Mesenteric fat pad (tissue), 1 donor: ENCODE measurements at places on chromosomes 13 and 19. TPM values are rescaled to one million over a fixed set of nuclear protein-coding genes. Genes with fewer than 3 reads are reported as not detected.

The JOSD2 gene
- 44.9 TPM for total RNA-seq

DNA sequence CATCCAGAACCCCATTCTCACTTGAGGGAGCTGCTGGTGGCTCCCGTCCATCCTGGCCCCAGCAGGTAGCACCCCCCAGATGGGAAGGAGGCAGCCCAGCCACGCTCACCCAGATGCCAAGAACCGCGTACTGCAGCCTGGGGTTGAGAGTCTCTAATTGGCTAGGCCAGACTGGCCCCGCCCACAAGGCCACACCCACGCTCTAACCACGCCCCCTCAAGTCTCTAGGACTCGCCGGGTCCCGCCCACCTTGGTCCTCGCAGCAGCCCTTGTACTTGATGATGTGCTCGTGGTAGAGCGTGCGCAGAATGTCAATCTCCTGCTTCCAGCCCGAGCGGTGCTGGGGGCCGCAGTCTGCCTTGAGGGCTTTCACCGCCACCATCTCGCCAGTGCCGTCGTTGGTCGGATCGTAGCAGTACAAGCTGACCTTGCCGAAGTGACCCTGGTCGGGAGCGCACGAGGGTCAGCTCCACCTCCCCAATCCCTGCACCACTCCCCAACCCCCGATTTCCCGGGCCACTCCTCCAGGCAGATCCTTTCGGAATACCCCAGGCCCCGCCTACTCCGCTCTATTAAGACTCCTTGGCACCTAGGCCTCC lies 14.5 kb upstream of the ICAM3 start:
- DNase-seq = no peak

GRCh38 chr13:110237875-110238817 lies 68.8 kb downstream of the COL4A1 start:
- DNase-seq = no peak

- DNase-seq = no peak
These were observed 114.4 kb downstream of the ZDHHC20 start for GRCh38 chr13:21344662-21345176.

DNA sequence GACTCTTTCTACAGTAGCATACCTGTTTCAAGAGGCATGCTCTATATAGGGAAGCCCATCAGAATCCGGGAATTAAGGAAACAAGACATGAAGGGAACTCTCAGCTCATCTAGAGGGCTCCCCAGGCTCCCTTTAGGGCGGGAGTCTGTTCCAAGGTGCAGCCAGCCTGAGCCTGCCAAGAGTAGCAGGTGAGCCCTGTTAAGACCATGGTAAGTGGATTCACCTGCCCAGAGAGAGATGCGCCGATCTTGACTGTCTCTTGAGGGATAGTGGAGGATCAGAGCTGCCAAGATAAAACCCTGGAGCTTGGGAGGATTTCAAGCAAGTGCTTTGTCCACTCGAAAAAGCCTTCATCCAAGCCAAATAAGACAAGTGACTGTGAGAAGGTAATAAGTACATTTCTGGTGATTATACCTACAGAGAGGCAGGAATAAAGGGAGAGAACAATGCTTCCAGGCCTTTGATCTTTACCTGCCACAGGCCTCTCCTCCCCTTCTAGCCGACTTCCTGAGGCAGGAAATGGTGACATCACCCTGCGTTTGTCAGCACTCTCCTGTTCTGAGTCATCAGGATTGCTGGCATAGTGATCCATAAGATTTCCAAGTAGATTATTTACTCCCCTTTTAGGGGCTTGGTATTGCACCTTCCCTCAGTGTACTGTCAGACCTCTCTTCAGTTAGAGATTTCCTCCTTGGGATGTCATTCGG lies 31.5 kb downstream of the KLF5 start:
- DNase-seq = no peak
